ENCODE measurements at places on chromosomes 6 and 20.

- no peak for DNase-seq
Observed at GRCh38 chr6:149217466-149217888, 100.0 kb upstream of the TAB2 start.

GRCh38 chr6:156556811-156557210, 220.4 kb upstream of the ARID1B start:
- no peak for DNase-seq

DNA sequence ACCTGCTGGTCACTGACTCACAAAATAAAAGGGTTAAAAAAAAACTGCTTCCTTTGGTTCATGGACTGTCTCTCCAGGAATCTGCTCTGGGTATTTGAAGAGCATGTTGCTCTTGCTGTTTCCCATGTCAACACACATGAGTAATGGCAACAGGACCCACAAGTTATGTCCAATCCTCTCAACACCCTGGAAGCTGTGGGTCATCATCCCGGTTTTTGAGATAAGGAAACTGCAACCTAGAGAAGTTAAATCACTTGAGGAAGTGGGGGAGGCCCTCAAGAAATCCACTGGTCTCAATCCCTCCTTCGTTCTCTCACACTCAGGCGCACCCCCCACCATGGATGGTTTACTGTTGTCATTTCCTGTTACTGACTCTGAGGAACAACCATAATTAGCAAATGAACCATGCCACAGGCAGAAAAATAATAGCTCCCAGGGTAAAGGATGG, 12.4 kb downstream of the MAP1LC3A start:
- peak; percentile 4 for DNase-seq

GRCh38 chr6:14790976-14791375, 454.9 kb upstream of the JARID2 start:
- no peak for DNase-seq

DNA sequence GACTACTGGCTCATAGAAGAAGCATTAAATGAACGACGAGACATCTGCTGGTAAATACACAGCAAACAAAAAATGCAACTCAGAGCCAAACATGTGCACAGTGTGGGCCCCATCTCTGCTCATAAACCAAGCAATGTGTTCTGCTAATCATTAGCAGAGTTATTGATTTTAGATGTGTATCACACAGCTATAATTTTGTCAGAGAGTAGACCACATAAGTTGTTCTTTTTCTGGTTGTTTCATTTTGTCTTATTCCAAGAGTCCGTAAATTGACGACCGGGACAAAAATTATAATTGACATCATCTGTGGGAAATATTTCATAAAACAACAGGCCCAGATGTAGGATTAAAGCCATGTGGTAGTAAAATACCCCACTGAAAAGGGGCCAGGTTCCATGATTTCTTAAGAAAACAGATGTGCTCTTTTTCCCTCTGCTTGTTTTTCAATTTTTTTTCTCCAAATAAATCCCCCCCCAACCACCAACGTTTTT, 423.6 kb downstream of the HAO1 start:
- DNase-seq = no peak

- DNase-seq = peak; percentile 77
Observed at GRCh38 chr20:46568570-46569129, 18.2 kb upstream of the OCSTAMP start.

DNA sequence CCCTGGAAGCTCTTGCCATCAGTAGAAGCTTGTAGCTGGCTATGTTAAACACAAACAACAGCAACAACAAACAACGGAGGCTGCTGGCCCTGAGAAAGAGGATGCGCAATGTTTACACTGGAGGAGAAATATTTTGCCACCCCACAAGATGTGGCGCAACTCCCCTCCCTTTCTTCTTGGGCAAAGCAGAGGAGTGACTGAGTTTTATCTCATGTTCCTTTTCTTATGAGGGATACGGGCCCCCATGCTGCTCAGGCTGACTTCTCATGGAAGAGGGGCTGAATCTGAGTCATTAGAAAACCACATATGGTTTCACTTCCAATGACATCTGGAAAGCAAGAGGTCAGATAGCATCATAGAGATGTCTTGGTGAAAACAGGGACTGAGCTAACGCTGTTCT, 75.9 kb upstream of the HDDC2 start:
- no peak for DNase-seq

GRCh38 chr20:45370571-45371160, 7.5 kb downstream of the TP53TG5 start:
- no peak for DNase-seq

GRCh38 chr20:25082498-25082873, 545 bp upstream of the VSX1 start:
- DNase-seq = no peak

- DNase-seq = no peak
Observed at GRCh38 chr20:20461551-20461950, 93.6 kb downstream of the INSM1 start.

DNA sequence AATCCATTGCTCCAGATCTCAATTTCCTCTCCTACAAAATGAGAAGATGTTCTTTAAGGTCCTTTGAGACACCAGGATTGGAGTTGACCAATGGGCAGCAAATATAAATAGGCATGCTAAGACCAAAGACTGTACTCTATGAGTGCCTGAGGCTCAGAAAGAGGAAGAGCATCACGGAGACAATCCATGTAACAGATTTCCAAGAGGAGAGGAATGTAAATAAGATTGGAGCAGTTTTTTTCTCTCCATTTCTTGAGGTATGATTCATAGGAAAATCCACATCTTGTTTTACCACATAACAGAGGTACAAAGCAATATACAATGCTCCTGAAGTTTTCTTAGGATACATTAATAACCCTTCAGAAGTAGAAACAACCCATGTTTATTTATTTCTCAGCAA, 109.8 kb downstream of the UBE3D start:
- peak; percentile 55 for DNase-seq
